A549 treated with AZD2906 at 1 μM for 4 hours (cell line): ENCODE measurements at places on chromosomes 13 and 19. TPM values are rescaled to one million over a fixed set of nuclear protein-coding genes. Genes with fewer than 3 reads are reported as not detected.

CFAP97D2 gene
- not detected in 5 replicates for total RNA-seq

ARL11 gene
- not detected in 5 replicates for total RNA-seq

FCGBP gene
- total RNA-seq: 0.52 to 1.2 TPM (median 0.68 TPM) in 5 replicates

LIM2 gene
- not detected in 5 replicates for total RNA-seq

TFDP1 gene
- 92.9 to 107 TPM (median 98.2 TPM) in 5 replicates for total RNA-seq

ZFP82 gene
- total RNA-seq: 1.5 to 2.2 TPM (median 1.8 TPM) in 5 replicates

LILRA1 gene
- not detected in 5 replicates for total RNA-seq

RPS5 gene
- total RNA-seq: 2,252 to 2,656 TPM (median 2,538 TPM) in 5 replicates

ING1 gene
- 9.2 to 10.9 TPM (median 10.7 TPM) in 5 replicates for total RNA-seq

RYR1 gene
- 4.9 to 6.4 TPM (median 6.1 TPM) in 5 replicates for total RNA-seq

TMEM255B gene
- total RNA-seq: 0.58 to 1.5 TPM (median 0.98 TPM) in 5 replicates
